Activated CD4-positive, alpha-beta T cell treated with anti-CD3 and anti-CD28 coated beads for 48 hours (primary cell): ENCODE measurements at places on chromosomes 2 and 18.

DNA sequence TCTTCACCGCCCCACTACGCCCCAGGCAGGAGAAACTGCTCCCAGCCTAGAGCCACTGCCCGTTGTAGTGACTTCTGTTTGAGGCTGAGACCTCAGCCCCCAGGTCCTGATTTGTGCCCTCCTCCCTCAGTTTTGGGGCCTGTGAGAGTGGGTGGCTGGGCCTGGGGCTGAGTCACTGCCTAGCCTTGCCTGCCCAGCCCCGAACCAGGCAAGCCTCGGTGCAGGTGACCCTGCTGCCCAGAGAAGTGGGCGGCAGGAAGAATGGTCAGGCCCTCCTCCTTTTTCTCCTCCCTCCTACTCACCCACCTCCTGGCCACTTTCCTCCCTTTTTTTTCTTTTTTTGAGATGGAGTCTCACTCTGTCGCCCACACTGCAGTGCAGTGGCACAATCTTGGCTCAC lies 66.6 kb downstream of the ZFP36L2 start:
- DNase-seq: peak; percentile 40

DNA sequence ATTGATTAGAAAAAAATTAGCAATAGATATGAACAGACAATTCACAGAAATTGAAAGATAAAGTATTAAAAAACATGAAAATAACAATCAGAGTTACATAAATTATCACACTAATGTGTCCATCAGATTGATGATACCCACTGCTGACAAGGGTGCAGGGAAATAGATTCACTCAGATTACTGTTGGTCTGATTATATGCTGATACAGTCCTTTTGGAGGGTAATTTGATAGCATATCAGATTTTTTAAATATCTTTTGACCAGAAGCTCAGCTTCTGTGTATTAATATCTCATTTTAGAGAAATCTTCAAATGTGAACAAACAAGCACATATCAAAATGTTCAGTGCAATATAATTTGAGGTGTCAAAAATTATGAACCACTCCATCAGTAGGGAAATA lies 157.9 kb upstream of the EPC2 start:
- DNase-seq: no peak

DNA sequence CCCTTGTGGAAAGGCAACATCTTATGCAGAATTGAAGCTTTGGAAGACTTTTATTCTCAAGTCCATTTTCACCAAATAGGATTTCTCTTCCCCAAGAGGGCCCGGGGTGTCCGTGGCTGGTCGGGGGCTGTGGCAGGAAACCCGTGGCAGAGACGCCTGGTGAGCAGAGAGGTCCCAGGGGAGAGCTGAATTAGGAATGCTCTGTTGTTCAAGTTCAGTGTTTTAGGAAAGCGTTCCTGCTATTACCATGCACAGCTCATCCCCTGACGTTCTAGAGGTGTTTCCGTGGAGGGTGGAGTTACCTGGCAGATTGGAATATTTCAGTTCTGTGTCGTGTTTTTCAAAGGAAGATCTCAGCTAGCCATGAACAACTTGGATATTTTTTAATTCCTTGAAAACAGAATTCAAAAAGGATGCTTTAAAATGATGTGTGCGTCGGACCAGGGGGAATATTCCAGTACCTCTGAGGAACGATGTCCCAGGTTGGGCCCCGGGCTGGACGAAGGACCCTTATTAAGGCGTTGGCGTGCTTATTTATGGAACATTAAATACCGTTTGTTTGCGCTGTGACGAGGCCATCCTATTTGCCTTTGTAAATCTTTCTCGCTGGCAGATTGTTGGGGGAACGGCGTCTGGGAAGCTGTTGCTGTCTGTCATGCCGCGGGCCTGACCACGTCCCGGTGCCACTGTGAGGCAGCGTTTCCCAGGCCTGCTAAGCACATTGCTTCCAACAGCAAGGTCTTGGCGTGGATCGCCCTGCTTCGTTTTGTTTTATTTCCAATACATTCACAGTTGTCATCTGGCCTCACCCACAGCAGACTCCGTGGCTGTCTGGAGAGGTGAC lies 8.2 kb downstream of the NFATC1 start:
- DNase-seq: no peak

GRCh38 chr2:233795735-233796171 lies 17.6 kb downstream of the MROH2A start:
- DNase-seq: no peak
